ENCODE measurements at places on chromosomes 7 and 10. TPM values are rescaled to one million over a fixed set of nuclear protein-coding genes. Genes with fewer than 3 reads are reported as not detected.

DNA sequence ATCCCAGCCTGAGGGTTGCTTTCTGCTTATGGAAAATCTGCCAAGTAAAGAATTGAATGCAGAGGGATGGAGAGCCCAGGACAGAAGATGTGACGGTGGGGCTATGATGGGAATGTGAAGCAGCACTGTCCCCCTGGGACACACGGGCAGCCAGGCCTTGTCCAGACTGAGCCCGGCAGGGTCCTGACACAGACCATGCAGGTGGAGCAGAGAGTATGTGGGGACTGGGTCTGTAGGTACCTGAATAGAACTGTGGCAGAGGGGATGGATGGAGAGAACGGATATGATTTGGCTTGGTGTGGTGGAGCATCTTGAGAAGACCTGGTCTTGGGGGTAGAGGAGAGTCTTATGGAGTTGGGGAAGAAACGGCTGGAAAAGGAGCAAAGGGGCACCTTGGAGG is 732 bp upstream of the LRRC18 start:
- DNase-seq: no peak

PNLIPRP3 gene
- not detected for total RNA-seq

NPFFR1 gene
- not detected for total RNA-seq

KLF14 gene
- total RNA-seq: 0.23 TPM

ATRNL1 gene
- total RNA-seq: 1.4 TPM

DNA sequence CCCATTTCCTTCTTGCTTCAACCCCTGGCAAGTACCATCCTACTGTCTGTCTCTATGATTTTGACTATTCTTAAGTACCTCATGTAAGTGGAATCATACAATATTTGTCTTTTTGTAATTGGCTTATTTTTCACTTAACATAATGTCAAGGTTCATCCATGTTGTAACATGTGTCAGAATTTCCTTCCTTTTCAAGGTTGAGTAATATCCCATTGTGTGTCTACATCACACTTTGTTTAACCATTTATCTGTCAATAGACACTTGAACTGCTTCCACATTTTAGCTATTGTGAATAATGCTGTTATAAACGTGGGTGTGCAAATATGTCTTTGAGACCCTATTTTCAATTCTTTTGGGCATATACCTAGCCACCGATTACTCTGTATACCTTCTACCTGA is 14.0 kb upstream of the CDK14 start:
- no peak for DNase-seq

DNA sequence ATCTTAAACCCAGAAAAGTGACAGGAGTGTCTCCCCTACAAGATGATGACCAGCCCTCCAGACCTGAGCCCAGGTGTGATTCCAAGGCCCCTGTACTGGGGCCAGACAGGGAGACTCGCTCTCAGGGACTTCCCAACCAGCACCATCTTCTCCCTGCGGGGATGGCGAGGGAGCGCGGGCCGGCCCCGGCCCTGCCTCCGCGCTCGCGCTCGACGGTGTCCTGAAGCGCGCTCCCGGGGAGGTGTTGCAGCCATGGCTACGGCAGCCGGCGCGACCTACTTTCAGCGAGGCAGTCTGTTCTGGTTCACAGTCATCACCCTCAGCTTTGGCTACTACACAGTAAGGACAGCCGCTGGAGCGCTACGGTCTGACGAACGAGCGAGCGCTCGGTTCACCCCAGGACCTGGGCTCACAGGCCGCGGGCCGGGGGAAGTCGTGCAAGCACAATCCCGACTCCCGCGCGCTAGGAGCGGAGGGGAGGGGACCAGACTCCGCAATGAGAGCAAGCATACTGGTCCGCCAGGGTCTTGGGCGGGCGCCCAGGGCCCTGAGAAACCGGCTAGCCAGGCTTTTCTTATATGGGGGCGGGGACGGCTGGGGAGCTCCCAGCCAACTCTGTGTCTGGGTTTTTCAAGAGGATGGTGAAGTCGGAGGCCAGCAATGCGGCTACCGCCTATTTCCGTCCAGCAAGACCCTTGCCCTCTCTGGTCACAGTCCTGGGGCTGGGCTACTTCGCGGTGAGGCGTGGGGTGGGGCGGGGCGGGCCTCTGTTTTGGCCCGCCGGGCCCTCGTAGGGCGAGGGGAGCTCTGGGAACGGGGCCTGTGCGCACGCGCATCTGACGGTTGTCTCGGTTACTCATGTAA is at the start of gene TMEM254:
Gene TMEM254 (plus strand): TSS at position 218 of the 864 bp plus-strand sequence. CDS start 35 bp downstream, at position 253.
- peak; percentile 99 for DNase-seq

GRCh38 chr10:70863470-70864160 is 24.8 kb downstream of the PCBD1 start:
- DNase-seq: no peak

DNA sequence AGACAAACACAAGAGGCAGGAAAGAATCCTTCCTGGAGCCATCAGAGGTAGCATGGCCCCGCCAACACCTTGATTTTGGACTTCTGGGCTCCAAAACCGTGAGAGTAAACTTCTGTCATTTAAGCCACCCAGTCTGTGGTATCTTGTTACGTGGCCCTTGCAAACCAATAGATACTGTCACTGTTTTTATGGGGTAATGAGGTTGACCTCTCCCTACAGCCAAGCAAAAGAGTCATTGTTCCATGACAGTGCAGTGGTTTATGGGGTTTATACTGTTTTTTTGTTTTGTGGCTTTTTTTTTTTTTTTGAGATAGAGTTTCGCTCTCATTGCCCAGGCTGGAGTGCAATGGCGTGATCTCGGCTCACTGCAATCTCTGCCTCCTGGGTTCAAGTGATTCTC is 32.8 kb downstream of the KIAA1549 start:
- no peak for DNase-seq

IDI2 gene
- not detected for total RNA-seq

GRCh38 chr7:80896906-80897598 is 21.8 kb downstream of the SEMA3C start:
- DNase-seq: no peak

GRCh38 chr7:158616050-158616449 is 28.4 kb upstream of the PTPRN2 start:
- no peak for DNase-seq

- DNase-seq: no peak
Observed at GRCh38 chr7:45922810-45923209, 1.7 kb upstream of the IGFBP3 start.

CCAR1 gene
- total RNA-seq: 45.2 TPM

Measured in posterior vena cava (tissue), 2 donors.